ENCODE measurements at places on chromosomes 1 and 21.

- DNase-seq: no peak
These were observed 15.4 kb downstream of the ZP4 start for GRCh38 chr1:237875291-237875690.

GRCh38 chr1:32464716-32465577 is at the start of gene ZBTB8B:
ZBTB8B (plus strand) TSS chr1:32465072; CDS start chr1:32470625, 5,553 bp downstream.
- DNase-seq: peak; percentile 74

GRCh38 chr21:37047079-37047478 is 25.8 kb downstream of the PIGP start:
- DNase-seq: no peak

DNA sequence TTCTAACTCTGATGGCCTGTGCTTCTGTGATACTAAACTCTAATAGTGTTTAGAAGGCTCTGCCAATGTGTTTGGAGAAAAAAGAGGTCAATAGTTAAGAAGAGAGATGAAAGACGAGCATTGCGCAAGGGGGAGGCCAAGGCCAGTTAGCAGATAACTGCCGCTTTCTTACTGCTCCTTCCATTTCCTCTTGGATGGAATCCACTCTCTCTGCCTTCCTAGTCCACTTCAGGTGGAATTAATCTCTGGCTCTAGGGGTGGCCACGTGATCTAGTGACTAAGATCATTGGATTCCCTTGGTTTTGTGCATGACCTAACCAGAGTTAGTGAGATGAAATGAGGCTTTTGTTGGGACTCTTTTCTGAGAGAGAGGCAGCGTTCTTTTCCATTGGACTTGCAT is 148.3 kb downstream of the ACTL8 start:
- DNase-seq: no peak

GRCh38 chr1:177209357-177209756 is 38.6 kb downstream of the BRINP2 start:
- peak; percentile 77 for DNase-seq

Data from coronary artery (tissue), 2 donors.